Upper lobe of left lung (tissue), 6 donors: ENCODE measurements at places on chromosomes 11 and 22. TPM values are rescaled to one million over a fixed set of nuclear protein-coding genes. Genes with fewer than 3 reads are reported as not detected.

The PATZ1 gene
- total RNA-seq = 21.6 TPM

The EIF3F gene
- total RNA-seq = 321 TPM

The OR51E2 gene
- total RNA-seq = not detected

The PDE2A gene
- 5.7 TPM for total RNA-seq

The TSPO gene
- total RNA-seq = 426 TPM

The CDC42EP1 gene
- 41.1 TPM for total RNA-seq

The HEPHL1 gene
- total RNA-seq = not detected

The CCDC87 gene
- not detected for total RNA-seq

The HOATZ gene
- total RNA-seq = 1.2 TPM

The SULT4A1 gene
- total RNA-seq = not detected

The TRIM48 gene
- not detected for total RNA-seq

The SLC29A2 gene
- total RNA-seq = 12.5 TPM

The ADAMTS15 gene
- total RNA-seq = 5.7 TPM

The LRRC32 gene
- total RNA-seq = 41.3 TPM

The DCHS1 gene
- total RNA-seq = 9.3 TPM

The AKIP1 gene
- total RNA-seq = 31.8 TPM

The OR51A7 gene
- not detected for total RNA-seq

The ANO9 gene
- 11.7 TPM for total RNA-seq

The SLC25A18 gene
- 0.98 TPM for total RNA-seq

The RRAS2 gene
- total RNA-seq = 23.3 TPM

The OR8D4 gene
- total RNA-seq = not detected

The RFPL2 gene
- not detected for total RNA-seq

The OR52H1 gene
- total RNA-seq = not detected

The BTBD18 gene
- not detected for total RNA-seq

The OR6T1 gene
- not detected for total RNA-seq

The FREY1 gene
- not detected for total RNA-seq

The TIRAP gene
- 9.9 TPM for total RNA-seq

The SAA2 gene
- 2.0 TPM for total RNA-seq

The CHADL gene
- 4.0 TPM for total RNA-seq

The ESAM gene
- 177 TPM for total RNA-seq

The KRTAP5-7 gene
- total RNA-seq = not detected

The CLMP gene
- total RNA-seq = 12.7 TPM

The SEPTIN3 gene
- total RNA-seq = 1.6 TPM

The MRGPRF gene
- 7.8 TPM for total RNA-seq

The INPP5J gene
- 5.9 TPM for total RNA-seq

The MMP11 gene
- not detected for total RNA-seq

The KDM4D gene
- not detected for total RNA-seq

The NAALAD2 gene
- 1.2 TPM for total RNA-seq

The MAPK8IP2 gene
- total RNA-seq = 1.0 TPM

The THRSP gene
- not detected for total RNA-seq

The SLC15A3 gene
- total RNA-seq = 126 TPM

The RASL10A gene
- 1.3 TPM for total RNA-seq

The IRAG1 gene
- total RNA-seq = 8.8 TPM

The ASPHD2 gene
- 2.1 TPM for total RNA-seq

The MRPL40 gene
- total RNA-seq = 18.9 TPM
